ENCODE measurements at places on chromosomes 11 and 22. TPM values are rescaled to one million over a fixed set of nuclear protein-coding genes. Genes with fewer than 3 reads are reported as not detected.

DNA sequence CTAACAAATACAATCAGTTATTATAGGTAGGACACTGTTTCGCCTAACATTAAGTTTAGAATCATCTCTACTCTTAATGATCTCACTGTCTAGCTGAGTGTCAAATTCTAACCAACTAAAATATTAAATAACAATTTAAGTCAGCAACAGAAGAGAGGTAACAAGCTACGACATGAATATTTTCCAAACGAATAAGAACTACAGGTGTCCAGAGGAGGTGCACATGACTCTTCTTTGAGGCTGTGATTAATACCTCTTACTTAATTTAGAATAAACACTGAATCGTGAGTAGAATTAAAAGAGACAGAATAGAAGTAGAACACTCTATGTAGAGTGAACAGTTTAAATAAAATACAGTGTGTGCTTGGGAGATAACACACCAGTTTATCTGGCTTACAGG, 619.0 kb upstream of the ARHGAP42 start:
- no peak overlapping the region for H3K4me3 ChIP-seq
- no peaks in the 10 kb centered on the region for H3K4me1 ChIP-seq
- no peaks in the 10 kb centered on the region for H3K36me3 ChIP-seq
- no peak overlapping the region for H3K27ac ChIP-seq

- no peaks in the 10 kb centered on the region for H3K27me3 ChIP-seq
- peaks cover 26% of the 10 kb centered on the region for H3K4me1 ChIP-seq
- no peak for DNase-seq
- peak overlapping the region; percentile 55 for H3K27ac ChIP-seq
- H3K4me3 ChIP-seq = no peak overlapping the region
- peaks cover 51% of the 10 kb centered on the region for H3K36me3 ChIP-seq
These were observed 6.8 kb downstream of the CFL1 start for GRCh38 chr11:65851083-65851579.

FAM111B gene
- total RNA-seq = 106 TPM

ELMOD1 gene
- not detected for total RNA-seq

RTL10 gene
- 21.4 TPM for total RNA-seq

UBQLNL gene
- 0.25 TPM for total RNA-seq

- no peak for DNase-seq
- no peak overlapping the region for H3K4me3 ChIP-seq
- no peaks in the 10 kb centered on the region for H3K27me3 ChIP-seq
- no peak overlapping the region for H3K27ac ChIP-seq
- peaks cover 9% of the 10 kb centered on the region for H3K36me3 ChIP-seq
These were observed 22.8 kb downstream of the APIP start for GRCh38 chr11:34893416-34893815.

- peak within 1 kb of the TSS; percentile 88 for H3K4me3 ChIP-seq
- H3K27ac ChIP-seq = peak within 1 kb of the TSS; percentile 91
- H3K4me1 ChIP-seq = peaks cover 41% of the 10 kb centered on the region
- H3K36me3 ChIP-seq = peaks cover 14% of the 10 kb centered on the region
- peaks cover 23% of the 10 kb centered on the region for H3K27me3 ChIP-seq
These were observed at the start of gene DENND5A for GRCh38 chr11:9265211-9266131. Gene DENND5A (minus strand): TSS chr11:9265350. CDS start chr11:9265069, 281 bp downstream.

DNA sequence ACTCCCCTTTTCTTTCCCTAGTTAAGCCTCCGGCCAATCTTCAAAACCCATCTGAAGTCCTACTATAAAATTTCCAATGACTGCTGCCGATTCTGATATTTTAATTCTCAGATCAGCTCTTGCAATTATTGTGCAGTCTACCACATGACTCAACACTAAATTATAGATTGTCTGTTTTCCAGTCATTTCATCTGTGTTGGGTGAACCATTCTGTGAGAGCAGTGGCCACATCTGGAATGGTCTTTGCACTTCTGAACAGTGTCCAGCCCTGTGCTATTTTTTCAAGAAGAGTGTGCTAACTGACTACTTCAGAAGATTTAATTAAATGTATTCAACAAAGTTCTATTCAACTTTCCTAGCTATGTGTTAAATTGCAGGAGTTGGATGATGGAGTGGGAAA, 47.2 kb upstream of the MMP7 start:
- H3K27me3 ChIP-seq = peaks cover 4% of the 10 kb centered on the region
- peaks cover 10% of the 10 kb centered on the region for H3K36me3 ChIP-seq
- H3K27ac ChIP-seq = peak overlapping the region; percentile 63
- no peak for DNase-seq

DNA sequence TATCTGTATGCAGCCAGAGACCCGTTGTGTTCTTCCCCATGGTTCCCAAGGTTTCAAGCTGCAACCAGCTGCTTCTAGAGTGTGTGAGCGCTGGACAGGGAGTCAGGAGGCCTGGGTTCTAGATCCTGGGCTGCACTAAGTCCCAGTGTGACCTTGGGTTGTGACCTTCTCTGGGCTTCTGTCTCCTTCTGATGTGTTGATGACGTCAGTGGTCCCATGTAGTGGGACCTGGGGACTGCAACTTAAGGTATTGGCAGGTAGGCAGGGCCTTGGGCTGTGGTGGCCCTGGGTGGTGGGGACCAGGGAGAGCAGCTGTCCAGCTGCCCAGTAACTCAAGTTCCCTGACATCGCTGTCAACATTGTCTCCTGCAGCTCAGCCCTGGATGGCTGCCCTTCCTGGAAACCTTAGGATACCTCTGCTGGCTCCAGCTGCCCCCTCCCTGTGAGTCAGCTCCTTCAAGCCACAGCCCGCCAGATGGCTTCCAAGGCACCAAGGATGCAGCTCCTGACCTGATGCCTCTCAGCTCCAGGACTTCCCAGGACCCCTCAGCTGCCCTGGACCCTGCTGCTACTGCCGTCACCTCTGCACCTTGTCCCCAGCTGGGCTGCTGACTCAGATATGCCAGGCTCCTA, 1.3 kb upstream of the PVALB start:
- H3K4me1 ChIP-seq = peaks cover 4% of the 10 kb centered on the region
- no peak overlapping the region for H3K27ac ChIP-seq
- no peaks in the 10 kb centered on the region for H3K36me3 ChIP-seq
- DNase-seq = no peak
- H3K4me3 ChIP-seq = no peak overlapping the region

IGSF22 gene
- not detected for total RNA-seq

MPPED1 gene
- not detected for total RNA-seq

- peak overlapping the region; percentile 94 for H3K4me3 ChIP-seq
- peak overlapping the region; percentile 96 for H3K27ac ChIP-seq
- H3K36me3 ChIP-seq = peaks cover 43% of the 10 kb centered on the region
- no peaks in the 10 kb centered on the region for H3K27me3 ChIP-seq
- peaks cover 38% of the 10 kb centered on the region for H3K4me1 ChIP-seq
- DNase-seq = peak; percentile 29
These were observed 1.4 kb upstream of the C22orf39 start for GRCh38 chr22:19448739-19449421.

- H3K36me3 ChIP-seq = peaks cover 3% of the 10 kb centered on the region
- no peak overlapping the region for H3K4me3 ChIP-seq
- H3K4me1 ChIP-seq = peaks cover 16% of the 10 kb centered on the region
- H3K27ac ChIP-seq = no peak overlapping the region
These were observed 30.5 kb downstream of the PLA2G6 start for GRCh38 chr22:38151126-38151500.

- no peaks in the 10 kb centered on the region for H3K27me3 ChIP-seq
- H3K4me3 ChIP-seq = no peak overlapping the region
- no peaks in the 10 kb centered on the region for H3K4me1 ChIP-seq
- DNase-seq = no peak
- H3K36me3 ChIP-seq = peaks cover 2% of the 10 kb centered on the region
These were observed 10.5 kb downstream of the COMMD9 start for GRCh38 chr11:36278531-36279282.

- H3K27ac ChIP-seq = no peak overlapping the region
- H3K4me1 ChIP-seq = no peaks in the 10 kb centered on the region
- no peaks in the 10 kb centered on the region for H3K36me3 ChIP-seq
- DNase-seq = no peak
- no peak overlapping the region for H3K4me3 ChIP-seq
These were observed 24.0 kb downstream of the CSF2RB start for GRCh38 chr22:36937319-36938027.

DMC1 gene
- 12.5 TPM for total RNA-seq

- H3K4me3 ChIP-seq = no peak overlapping the region
- H3K36me3 ChIP-seq = no peaks in the 10 kb centered on the region
- no peaks in the 10 kb centered on the region for H3K27me3 ChIP-seq
- no peak for DNase-seq
- no peak overlapping the region for H3K27ac ChIP-seq
These were observed 308.3 kb downstream of the RAB38 start for GRCh38 chr11:87866951-87867350.

- H3K27me3 ChIP-seq = no peaks in the 10 kb centered on the region
- H3K27ac ChIP-seq = no peak overlapping the region
- peaks cover 52% of the 10 kb centered on the region for H3K36me3 ChIP-seq
- no peak overlapping the region for H3K4me3 ChIP-seq
These were observed 39.4 kb downstream of the CEP57 start for GRCh38 chr11:95829580-95830259.

- no peak overlapping the region for H3K4me3 ChIP-seq
- no peak for DNase-seq
- no peaks in the 10 kb centered on the region for H3K36me3 ChIP-seq
- no peak overlapping the region for H3K27ac ChIP-seq
- peaks cover 7% of the 10 kb centered on the region for H3K27me3 ChIP-seq
- no peaks in the 10 kb centered on the region for H3K4me1 ChIP-seq
These were observed 53.2 kb downstream of the MN1 start for GRCh38 chr22:27748349-27748748.

DNA sequence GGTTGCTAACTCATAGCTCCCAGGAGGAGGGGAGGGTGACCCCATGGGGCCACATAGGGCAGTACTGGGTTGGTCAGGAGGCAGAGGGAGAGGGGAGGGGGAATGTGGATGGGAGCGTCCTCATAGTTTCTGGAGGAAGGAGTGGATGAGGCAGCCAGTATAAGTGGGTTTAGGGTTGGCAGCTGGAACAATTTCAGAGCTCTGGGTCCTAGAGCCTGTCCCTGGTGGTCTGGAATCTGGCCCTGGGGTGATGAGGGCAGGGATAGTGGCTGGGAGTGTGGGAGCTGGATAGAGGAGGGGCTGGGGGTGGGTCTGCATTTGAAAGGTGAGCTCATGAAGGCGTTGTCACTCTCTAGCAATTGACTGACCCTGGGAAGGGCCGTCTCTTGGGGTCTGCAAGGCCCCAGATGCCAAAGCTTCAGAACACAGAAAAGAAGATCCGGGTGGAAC, 5.3 kb upstream of the MRGPRG start:
- H3K36me3 ChIP-seq = no peaks in the 10 kb centered on the region
- no peak overlapping the region for H3K4me3 ChIP-seq
- peaks cover 9% of the 10 kb centered on the region for H3K27me3 ChIP-seq
- DNase-seq = no peak

DNA sequence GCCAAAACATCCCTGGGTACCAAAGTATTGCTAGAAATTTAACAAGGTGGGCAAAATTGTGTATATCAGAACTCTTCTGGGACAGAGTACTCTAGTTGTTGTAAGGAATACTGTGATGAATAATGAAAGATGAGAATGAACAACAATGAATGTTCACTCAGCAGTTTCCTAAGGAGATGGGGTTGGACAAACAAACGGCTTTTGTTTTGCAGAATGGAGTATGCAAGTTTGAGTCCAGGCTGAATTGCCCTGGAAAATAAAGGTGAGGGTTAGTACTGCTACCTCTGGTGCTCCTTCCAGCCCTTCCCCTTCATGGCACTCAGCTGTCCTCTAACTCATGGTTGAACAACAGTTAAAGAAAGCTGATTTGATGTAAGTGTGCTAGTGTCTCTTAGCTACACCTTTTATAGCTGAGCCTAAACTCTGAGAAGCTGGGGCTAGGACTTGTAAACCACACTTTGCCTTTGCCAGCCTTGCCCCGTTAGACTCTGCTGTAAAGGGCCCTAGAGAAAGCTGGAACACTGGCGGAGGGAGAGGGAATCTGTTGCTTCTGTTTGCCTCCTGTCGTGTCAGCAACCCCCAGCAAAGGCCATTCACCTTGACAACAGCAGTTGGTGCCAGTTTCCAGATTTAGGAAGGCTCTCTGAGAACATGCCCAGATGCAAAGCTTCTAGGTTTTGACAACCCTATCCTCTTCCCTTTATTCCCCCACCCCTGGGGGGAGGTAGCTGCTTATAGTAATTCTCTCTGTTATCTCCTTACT, 41.2 kb upstream of the POLD3 start:
- peaks cover 8% of the 10 kb centered on the region for H3K27me3 ChIP-seq
- DNase-seq = no peak
- no peak overlapping the region for H3K27ac ChIP-seq
- no peak overlapping the region for H3K4me3 ChIP-seq

MS4A1 gene
- not detected for total RNA-seq

ANKK1 gene
- total RNA-seq = not detected

DNA sequence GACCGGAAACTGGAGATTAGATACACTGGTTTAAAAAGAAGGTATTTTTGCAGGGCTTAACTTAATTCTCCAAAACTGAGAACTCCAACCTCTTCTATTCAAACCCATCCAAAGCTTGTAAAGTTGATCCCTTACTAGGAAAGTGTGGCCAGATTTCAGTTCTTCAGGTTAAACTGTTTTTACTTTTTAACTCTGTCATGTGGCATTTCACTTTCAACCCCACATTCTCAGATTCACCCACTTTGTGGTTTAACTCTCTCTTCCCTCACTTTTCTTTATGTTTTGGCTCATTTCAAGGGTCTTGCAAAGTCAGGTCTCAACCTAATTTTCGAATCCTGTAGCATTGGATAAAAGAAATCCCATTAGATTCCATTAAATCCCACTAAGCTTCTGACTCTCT, 75.4 kb downstream of the MPPED2 start:
- H3K4me1 ChIP-seq = peaks cover 6% of the 10 kb centered on the region
- no peak overlapping the region for H3K27ac ChIP-seq
- peaks cover 4% of the 10 kb centered on the region for H3K27me3 ChIP-seq
- no peak for DNase-seq
- H3K36me3 ChIP-seq = no peaks in the 10 kb centered on the region

GRCh38 chr11:117984476-117984875, 1.7 kb upstream of the IL10RA start:
- DNase-seq = no peak
- peak overlapping the region; percentile 85 for H3K4me3 ChIP-seq
- no peak overlapping the region for H3K27ac ChIP-seq
- H3K27me3 ChIP-seq = no peaks in the 10 kb centered on the region
- peaks cover 71% of the 10 kb centered on the region for H3K4me1 ChIP-seq

DNA sequence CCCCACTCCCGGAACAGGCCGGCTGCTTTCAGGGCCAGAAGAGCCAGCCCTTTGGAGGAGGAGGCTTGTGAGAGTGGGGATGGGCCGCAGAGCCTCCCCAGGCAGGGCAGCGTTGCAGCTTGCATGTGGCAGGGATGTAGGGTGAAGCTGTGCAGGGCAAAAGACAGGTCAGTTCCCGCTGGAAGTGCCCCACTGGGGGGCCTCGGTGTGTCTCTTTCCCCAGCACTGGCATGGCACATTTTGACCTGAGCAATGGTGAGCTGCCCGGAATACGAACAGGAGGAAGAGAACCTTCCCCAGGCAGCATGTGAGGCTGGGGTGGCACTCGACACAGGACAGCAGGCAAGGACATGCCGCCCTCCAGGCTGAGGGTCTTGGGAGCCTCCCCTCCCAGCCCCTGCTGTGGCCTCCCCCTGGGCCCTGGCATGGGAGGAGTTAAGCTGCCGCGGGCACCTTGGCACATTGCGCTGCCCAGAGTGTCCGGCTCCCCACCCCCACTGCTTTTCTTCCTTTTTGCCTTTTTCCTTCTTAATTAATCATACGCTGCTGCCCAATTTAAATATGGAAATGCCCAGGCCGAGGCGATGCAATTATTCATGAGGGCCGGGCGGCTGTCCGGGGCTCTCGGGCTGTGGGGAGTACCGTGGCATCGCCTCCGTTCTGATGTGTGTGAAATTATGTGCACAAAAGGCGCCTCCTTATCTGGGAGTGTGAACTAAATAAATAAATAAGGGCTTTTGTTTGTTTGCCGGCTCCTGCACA, 76.0 kb upstream of the WNT7B start:
- peak overlapping the region; percentile 78 for H3K4me3 ChIP-seq
- H3K27me3 ChIP-seq = no peaks in the 10 kb centered on the region
- peak; percentile 23 for DNase-seq
- peak overlapping the region; percentile 97 for H3K27ac ChIP-seq
- H3K36me3 ChIP-seq = peaks cover 4% of the 10 kb centered on the region
